ENCODE measurements at places on chromosomes 2 and 18. TPM values are rescaled to one million over a fixed set of nuclear protein-coding genes. Genes with fewer than 3 reads are reported as not detected.

Gene CROCC2
- total RNA-seq: not detected

Gene PLGLB1
- 0.44 TPM for total RNA-seq

Gene SGO2
- 14.2 TPM for total RNA-seq

Gene REG1B
- total RNA-seq: not detected

Gene SP9
- total RNA-seq: 1.7 TPM

Measured in A549 treated with AZD2906 at 1 μM for 4 hours (cell line).